ENCODE measurements at places on chromosomes 6 and 20. TPM values are rescaled to one million over a fixed set of nuclear protein-coding genes. Genes with fewer than 3 reads are reported as not detected.
A peak's percentile ranks its signal among the peaks of the same experiment; 100 is the strongest.

DNA sequence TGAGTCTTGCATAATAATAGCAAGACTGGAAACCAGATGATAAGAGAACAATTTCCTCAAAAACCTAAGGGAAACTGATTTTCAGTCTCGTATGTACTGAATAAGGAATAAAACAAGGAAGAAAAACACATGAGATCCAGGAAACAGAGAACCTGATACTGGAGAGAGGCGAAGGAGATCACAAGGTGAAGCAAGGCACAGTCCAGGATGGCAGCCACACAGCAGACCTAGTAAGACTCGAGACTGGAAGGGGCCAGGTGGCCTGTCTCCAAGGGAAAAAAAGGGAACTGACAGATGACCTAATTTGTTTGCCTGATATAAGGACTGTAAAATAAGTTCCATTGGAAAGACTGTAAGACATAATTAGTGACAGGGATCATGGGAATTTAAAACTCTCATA, 71.1 kb downstream of the TASP1 start:
- DNase-seq = no peak

DNA sequence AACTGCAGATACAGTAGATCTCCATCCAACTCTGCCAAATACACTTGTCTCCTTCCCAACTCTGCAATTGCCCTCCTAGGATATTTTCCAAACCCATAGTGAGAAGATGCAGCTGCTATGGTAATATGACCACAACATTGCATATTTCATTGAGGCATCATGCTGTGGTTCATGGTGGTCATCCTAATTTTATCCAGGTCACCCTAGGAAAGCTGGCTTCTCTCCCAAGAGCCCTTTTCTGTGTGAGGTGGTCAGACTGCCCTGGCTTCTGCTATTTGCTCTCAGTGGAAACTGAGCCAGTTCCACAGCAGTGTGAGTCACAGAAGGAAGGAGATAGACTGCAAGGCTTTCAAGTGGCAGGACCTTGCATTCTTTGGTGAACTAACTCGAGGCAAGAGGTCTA, 5.5 kb downstream of the OGFRL1 start:
- DNase-seq = peak; percentile 92

- DNase-seq = no peak
Measured at GRCh38 chr6:5898563-5898962, 108.2 kb downstream of the NRN1 start.

Gene COL21A1
- total RNA-seq = not detected

DNA sequence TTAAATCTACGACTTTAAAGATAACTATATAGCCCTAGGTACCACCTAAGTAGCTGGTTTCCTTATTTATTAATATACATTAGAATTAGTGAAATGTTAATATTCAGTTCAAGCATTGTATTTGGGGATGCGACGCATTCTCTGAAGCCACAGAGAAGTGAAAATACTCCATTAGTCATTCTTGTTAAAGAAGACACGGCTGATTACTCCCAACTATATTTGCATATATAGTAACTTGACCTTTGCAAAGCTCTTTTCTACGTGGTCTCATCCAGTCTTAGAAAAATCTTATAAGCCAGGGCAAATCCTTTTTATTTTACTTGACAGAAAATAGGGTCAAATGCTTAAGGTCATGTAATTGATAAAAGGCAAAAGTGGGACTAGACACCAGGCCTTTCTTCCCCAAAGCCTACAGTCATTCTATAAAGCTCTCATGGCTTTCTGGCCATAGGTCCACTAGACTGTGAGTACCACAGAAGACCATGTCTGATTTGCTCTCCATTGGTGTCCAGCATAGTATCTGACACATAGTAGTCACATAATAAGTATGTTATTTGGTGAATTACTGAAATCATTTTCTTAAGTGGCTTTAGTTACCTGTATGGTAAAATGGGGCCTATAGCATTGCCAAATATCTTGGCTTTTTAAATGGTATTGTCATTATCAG, 11.3 kb downstream of the ZHX3 start:
- DNase-seq = no peak
